ENCODE measurements at places on chromosomes 13 and 19.

GRCh38 chr13:109569958-109570711 is 216.2 kb downstream of the IRS2 start:
- no peak for DNase-seq

DNA sequence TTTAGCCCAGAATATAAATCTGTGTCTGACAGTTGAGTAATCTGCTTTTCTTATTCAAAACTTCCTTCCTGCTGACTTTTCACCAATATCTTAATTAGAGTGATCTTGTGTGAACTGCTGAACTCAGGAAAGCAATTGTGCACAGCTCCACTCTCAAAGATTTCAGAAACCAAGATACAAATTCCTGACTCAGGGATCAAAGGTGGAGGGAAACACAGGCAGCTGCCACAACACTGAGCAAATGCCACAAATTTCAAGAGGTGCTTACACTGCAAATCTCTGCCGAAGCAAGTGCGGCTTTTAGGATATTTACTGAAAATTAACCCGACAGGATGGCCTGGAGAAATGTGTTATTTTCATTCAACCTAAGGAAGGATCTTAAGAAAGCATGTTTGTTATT is 111.4 kb downstream of the STOML3 start:
- DNase-seq, result no peak

- no peak for DNase-seq
These were observed 53.8 kb upstream of the RCBTB2 start for GRCh38 chr13:48586591-48587103.

DNA sequence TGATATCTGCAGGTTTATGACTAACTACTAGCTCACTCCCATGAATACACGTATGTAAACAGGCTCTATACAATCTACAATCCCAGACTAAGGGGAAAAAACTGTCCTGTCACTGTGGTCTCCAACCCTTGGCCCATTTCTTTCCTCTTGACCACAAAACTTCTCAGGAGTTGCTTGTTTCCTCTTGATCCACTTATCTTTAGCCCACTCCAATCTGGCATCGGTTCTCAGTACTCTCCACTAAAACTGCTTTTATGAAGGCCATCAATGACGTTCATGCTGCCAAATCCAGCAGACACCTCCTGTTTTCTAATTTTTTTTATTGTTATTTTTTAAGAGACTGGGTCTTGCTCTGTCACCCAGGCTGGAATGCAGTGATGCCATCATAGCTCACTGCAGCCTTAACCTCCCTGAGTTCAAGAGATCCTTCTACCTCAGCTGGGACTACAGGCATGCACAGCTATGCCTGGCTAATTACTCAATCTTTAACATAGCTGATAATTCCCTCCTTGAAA is 31.9 kb upstream of the USPL1 start:
- no peak for DNase-seq

- no peak for DNase-seq
These were observed 393.8 kb downstream of the ITGBL1 start for GRCh38 chr13:101846249-101846648.

DNA sequence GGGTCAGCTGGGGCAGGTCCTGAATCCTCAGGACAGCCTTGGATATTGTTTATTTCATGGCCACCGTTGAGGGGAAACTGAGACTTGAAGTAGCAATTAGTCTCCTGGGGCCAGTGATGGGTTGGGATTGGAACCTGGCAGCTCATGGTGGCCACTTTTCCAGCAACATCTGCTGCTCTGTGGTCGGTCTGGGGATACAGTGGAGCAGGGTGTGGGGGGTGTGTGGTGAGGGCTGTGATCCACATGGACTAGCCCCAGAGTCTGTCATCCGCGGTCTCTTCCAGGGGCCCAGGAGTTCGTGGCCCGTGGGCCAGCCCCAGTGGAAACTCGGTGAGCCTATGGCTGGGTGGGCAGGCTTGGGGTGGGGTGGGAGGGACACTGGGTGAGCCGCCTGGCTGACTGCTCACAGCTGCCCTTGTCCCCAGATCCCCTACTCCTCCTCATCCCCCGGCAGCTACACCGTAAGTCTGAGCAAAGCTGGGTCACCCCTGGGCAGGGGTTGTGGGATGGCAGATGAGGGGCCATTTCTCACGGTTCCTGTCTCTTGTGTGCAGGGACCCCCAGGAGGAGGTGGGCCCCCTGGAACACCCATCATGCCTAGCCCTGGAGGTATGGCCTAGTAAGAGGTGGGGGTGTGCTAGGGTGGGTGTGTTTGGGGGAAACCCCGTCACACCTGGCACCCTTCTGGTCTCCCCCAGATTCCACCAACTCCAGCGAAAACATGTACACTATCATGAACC is 5.5 kb downstream of the ISYNA1 start:
- DNase-seq, result no peak

- DNase-seq, result no peak
These were observed 44.4 kb upstream of the WDFY2 start for GRCh38 chr13:51539887-51540286.

DNA sequence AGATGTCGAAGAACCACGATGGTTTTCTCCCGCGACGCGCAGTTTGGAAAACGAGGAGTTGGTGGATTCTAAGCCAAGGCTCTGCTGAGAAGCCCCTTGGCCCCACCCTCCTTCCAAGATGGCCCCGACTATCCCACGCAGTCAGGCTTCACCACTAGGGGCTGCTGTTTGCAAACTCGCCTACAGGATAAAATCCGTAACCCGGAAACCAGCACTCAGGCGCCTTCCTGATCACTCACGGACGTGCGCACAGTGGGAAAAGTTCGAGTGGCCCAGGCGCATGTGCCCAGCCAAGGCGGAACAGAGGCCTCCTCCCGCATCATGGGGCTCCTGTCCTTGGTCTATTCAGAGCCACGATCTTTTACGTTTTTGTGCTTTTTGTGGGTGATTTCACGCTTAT is 19.2 kb upstream of the UQCR11 start:
- peak; percentile 6 for DNase-seq

GRCh38 chr19:23571175-23571574 is 115.8 kb downstream of the ZNF675 start:
- DNase-seq, result no peak

- peak; percentile 44 for DNase-seq
These were observed 7.3 kb downstream of the NKPD1 start for GRCh38 chr19:45153339-45154063.

GRCh38 chr19:15702534-15702930 is 25.3 kb upstream of the OR10H2 start:
- no peak for DNase-seq

- DNase-seq, result peak; percentile 69
These were observed 1.5 kb upstream of the ATP5F1D start for GRCh38 chr19:1239796-1240737.

DNA sequence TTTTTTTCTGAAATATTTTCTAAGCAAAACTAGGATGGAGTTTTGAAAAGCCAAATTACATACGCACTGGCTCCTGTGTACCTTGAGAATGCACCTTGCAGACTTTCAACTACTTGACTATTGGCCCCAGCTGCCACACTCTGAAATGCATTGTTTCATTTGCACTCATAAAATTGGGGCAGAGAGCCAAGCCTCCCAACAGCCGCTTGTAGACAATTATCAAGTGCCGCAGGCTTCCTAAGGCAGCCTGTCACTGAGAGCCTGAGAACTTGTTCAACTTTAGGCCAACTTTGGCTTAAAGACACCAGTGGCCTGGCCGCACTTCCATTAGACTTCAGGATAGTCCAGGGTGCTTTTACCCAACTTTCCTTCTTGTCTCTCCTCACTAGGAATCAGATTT is 115.7 kb upstream of the STARD13 start:
- no peak for DNase-seq

GRCh38 chr19:18290302-18291018 is 9.0 kb upstream of the JUND start:
- DNase-seq, result no peak

- DNase-seq, result no peak
These were observed 54.5 kb downstream of the CEBPG start for GRCh38 chr19:33427801-33428626.

DNA sequence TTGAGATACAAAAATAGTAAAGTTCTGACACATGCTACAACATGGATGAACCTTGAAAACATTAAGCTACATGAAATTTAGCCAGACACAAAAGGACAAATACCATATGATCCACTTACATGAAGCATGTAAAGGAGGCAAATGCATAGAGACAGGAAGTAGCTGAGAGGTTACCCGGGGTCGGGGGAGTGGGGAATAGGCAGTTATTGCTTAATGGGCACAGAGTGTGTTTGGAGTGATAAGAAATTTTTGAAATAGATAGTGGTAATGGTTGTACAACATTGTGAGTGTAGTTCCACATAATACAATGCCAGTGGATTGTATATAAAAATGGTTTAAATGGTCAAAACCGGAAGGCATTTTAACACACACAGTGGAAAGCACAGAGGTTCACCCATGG is 4.3 kb downstream of the N4BP2L1 start:
- no peak for DNase-seq

DNA sequence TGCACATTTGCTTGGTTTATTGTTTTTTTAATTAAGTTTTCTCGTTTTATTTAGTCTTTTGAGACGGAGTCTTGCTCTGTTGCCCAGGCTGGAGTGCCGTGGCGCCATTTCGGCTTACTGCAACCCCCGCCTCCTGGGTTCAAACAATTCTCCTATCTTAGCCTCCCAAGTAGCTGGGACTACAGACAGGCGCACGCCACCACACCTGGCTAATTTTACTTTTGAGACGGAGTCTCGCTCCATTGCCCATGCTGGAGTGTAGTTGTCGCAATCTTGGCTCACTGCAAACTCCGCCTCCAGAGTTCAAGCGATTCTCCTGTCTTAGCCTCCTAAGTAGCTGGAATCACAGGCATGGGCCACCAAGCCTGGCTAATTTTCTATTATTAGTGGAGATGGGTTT is 1.3 kb downstream of the RPS9 start:
- DNase-seq, result no peak

DNA sequence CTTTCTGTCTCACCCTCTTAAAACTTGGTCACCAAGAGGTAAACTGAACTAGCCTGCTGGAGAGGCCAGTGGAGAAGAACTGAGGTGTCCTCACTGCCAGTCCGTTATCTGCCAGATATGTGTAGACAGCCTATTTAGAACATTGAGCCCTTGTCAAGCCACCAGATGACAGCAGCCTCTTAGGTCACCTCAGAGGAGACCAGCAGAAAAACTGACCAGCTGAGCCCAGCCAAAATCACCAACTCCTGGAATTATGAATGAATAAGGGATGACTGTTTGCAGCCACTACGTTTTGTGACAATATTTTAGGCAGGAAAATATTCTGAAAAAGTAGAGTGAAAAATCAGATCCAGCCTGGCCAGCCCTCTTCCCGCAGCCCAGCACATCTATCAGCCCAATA is 513.9 kb downstream of the DCT start:
- no peak for DNase-seq

DNA sequence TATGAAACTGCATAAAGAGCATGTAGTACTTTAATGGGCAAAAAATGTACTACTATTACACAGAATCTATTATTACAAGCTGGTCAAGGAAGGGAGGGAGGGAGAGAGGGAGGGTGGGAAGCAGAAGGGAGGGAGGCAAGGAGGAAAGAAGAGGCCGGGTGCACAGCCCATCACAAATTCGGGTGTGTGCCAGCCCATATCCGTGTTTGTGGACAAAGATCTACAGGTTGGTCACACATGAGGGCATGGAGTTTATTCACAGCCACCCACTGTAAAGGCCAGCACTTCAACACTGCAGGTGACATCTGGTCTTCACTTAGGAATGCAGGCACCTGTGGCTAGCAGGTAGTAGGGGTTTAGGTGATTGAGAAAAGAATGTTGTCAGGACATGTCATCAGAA is 352.5 kb upstream of the NBEA start:
- no peak for DNase-seq

DNA sequence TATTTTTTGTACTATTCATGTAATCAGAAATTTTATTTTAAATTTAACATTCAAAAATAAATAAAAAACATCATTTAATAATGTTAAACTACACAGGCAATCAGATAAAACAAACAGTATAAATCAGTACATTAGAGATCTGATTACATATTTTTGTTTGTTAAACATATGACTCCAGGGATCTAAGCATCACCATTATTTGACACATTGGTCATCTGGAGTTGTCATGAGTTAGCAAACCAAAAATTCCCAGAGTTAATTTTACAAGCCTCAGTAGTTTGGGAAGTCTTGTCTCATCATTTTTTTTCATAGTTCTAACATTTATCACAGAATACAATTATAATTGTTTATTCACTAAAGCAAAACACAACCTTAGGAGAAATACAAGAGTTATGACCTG is 770.8 kb upstream of the SLITRK6 start:
- no peak for DNase-seq

DNA sequence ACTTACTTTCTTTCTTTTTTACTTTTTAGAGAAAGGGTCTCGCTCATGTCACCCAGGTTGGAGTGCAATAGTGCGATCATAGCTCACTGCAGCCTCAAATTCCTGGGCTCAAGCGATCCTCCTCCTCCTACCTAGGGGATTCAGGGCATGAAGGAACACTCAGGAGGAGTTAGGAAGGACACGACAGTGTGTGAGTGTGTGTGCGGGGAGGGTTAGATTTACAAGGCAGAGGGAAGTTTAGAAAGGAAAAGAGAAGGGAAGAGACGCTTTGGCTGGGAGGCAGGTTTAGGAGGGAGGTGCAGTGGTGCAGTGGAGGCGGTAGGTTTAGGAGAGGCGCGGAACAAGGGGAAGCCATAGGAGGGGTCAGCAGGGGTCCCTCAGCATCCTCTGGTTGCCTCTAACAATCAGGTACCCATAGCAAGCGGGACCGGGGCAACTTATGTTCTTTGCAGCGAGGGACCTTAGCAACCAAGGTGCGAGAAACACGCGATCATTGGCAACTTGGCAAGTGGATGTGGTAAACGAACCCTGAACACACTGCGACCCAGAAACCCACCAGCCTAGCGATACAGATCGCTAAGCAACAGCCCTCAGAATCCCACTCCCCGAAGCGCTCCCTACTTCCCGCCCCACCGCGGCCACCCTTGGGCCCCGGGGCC is 501 bp downstream of the SIRT2 start:
- DNase-seq, result no peak

- DNase-seq, result no peak
These were observed 51.3 kb downstream of the RAB20 start for GRCh38 chr13:110509971-110510786.

DNA sequence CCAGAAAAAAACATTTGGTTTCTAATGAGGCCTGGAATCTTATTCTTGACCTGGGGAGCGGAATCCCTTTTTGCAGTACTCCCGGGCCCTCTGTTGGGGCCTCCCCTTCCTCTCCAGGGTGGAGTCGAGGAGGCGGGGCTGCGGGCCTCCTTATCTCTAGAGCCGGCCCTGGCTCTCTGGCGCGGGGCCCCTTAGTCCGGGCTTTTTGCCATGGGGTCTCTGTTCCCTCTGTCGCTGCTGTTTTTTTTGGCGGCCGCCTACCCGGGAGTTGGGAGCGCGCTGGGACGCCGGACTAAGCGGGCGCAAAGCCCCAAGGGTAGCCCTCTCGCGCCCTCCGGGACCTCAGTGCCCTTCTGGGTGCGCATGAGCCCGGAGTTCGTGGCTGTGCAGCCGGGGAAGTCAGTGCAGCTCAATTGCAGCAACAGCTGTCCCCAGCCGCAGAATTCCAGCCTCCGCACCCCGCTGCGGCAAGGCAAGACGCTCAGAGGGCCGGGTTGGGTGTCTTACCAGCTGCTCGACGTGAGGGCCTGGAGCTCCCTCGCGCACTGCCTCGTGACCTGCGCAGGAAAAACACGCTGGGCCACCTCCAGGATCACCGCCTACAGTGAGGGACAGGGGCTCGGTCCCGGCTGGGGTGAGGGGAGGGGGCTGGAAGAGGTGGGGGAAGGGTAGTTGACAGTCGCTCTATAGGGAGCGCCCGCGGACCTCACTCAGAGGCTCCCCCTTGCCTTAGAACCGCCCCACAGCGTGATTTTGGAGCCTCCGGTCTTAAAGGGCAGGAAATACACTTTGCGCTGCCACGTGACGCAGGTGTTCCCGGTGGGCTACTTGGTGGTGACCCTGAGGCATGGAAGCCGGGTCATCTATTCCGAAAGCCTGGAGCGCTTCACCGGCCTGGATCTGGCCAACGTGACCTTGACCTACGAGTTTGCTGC is at the start of gene ICAM4:
TSS of gene ICAM4 (plus strand) at position 153 of the 935 bp plus-strand sequence. CDS start at position 211, 58 bp downstream.
- DNase-seq, result no peak

All from hippocampal formation (tissue), 2 donors.